Activated T-cell treated with anti-CD3 and anti-CD28 coated beads, Interleukin-2, amount 50 U/mL, for 4 hours (primary cell): ENCODE measurements at places on chromosomes 4 and X.

DNA sequence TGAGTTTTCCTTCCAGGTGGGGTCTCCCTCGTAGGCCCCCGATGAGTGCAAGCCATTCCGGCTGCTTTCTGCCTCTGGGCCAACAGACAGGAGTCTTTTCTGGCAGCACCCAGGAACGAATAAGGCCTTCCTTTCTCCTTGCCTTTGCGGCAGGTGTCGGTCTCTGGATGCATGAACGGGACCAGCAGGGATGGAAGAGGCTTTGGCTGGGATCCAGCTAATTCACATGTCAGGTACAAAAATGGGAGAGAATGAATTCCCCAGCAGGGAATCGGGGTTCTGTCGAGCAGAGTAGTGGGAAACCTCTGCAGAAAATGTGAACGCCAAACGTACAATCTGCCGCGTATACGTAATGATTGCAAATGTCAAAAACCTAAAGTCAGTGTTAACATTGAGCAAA, 146.1 kb upstream of the TBL1X start:
- DNase-seq, result no peak

GRCh38 chr4:153791746-153792617, 3.1 kb upstream of the SFRP2 start:
- no peak for DNase-seq

GRCh38 chr4:85414972-85415371, 60.0 kb upstream of the ARHGAP24 start:
- no peak for DNase-seq

GRCh38 chrX:152941328-152942076, 43.6 kb downstream of the ZNF185 start:
- DNase-seq, result peak; percentile 85

DNA sequence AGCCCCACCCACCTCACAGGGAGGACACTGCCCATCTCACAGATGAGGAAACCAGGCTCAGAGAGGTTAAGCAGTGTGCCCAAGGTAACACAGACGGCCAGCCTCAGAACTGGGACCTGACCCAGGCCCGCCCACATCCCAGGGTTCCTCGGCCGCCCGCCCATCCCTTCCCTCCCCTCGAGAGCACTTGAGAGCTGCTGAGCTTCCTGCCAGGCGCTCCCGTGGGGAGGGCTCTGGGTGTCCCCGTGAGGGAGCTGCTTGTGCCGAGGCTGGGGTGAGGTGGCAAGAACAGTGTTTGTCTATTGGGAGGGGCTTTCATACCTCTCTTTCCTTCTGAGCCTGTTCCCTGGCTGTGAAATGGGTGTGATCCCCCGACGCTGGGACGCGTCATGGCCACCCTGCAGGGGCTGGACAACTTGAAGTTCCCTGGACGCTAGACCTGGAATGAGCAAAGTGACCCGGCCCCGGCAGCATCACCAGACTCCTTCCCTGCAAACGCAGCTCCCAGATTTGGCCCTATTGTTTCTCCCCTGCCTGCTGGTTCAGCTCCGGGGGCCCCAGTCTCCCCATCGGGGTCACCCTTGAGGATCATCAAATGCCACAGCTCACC, 204.9 kb downstream of the AFAP1 start:
- DNase-seq, result no peak

GRCh38 chrX:120739300-120739699, 109.4 kb upstream of the C1GALT1C1 start:
- no peak for DNase-seq

- DNase-seq, result no peak
Measured at GRCh38 chr4:38670939-38671591, 7.1 kb downstream of the KLF3 start.

GRCh38 chrX:53321230-53321942, 40.0 kb upstream of the IQSEC2 start:
- DNase-seq, result no peak

DNA sequence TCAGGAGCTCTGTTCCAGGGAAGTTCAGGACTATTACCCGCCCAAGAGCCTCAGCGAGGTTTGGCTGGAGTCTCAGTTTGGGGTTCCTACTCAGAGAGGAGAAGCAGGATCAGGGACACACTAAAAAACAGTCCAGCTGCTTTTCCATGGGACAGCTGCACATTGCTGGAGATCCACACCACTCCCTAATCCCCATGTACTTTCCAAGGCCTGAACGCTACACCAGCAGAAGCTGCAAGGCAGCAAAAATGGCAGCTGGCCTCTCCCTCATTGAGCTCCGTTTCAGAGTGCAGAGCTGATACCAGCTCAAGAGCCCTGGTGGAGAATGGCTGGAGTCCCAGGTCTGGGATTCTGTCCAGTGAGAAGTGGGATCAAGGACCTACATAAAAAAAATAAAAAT, 551.2 kb upstream of the PABPC5 start:
- DNase-seq, result no peak

DNA sequence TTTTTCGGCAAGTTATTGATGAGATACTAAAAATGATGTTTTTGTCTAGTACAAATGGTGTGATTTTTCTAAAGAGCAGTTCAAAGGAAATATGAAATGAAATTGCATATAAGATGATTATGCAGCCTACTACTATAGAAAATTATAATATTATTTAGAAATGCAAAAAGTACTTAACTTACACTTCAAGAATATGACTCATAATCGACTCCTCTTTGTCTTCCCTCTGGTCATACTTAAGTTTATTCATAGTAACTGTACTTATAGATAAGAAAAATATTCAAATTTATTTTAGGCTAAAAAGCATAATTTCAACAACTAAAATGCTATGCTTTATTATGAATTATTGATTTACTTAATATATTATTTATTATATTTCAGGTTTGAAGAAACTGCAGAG, 33.2 kb downstream of the CEP44 start:
- DNase-seq, result no peak

- no peak for DNase-seq
Measured at GRCh38 chrX:36422368-36422767, 502.8 kb downstream of the CFAP47 start.

DNA sequence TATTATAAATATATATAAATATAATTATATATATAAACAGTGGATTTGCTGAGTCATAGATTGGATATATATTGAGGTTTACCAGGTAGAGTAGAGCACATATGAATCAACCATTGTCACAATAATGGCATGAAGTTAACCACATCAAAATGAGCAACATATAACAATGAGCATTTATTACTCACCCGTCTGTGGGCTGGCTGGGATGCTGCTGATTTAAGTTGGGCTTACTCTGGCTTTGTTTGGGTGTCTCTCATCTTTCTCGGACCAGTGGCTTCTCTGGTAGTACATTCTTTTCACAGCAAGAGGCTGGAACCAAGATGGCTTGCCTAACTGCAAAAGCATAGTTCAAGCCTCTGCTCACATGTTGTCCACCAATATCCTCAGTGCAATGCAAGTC, 111.7 kb upstream of the TAPT1 start:
- DNase-seq, result no peak

DNA sequence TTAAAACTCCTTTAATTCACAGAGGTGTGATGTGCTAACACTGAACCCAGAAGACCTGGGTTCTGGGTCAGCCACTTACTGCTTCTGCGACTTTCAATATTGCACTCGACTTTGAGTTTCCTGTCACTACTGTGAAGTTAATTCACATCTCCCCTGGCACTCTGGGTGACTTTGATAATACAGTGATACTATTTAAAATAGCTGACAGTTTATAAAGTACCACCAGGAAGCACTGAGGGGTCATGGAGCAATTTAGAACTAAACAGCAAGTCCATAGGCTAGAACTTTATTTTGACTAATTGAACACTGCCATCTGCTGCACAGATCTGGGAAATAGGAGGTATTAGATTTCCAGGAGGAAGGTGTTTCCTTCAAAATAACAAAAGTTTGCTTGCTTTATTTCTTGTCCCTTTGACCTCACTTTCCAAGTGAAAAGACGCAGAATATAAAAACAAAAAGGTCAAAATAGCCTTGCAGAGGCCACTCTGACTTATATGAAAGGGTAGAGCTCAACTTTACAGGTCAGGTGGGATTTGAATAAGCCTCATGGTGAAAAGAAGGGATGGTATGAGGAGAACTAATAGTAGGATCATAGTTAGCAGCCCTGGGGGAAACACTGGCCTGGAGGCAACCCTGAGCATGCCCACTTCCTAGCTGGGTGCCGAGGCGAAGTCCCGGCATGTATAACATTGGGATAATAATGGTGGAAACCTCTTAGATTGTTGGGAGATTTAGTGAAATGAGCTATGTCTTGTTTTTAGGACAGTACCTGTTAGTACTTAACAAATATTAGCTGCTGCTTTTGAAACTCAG, 53.4 kb downstream of the ZNF518B start:
- DNase-seq, result no peak

DNA sequence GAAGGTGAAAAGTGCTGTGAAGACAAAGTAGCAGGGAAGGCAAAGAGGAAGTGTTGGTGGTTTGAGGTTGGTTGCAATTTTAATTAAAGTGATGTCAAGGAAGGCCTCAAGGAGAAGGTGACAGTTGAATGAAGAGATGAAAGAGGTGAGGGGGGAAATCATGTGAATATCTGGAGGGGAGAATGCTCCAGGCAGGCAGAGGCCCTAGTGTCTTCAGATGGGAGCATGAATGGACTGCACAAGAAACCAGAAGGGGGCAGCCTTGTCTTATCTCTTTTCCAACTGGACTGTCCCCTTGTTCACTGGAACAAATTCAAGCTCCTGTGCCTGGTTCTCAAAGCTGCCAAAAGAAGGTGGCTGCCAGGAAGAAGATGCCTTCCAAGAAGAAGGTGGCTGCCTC, 68.4 kb downstream of the MAOB start:
- no peak for DNase-seq

DNA sequence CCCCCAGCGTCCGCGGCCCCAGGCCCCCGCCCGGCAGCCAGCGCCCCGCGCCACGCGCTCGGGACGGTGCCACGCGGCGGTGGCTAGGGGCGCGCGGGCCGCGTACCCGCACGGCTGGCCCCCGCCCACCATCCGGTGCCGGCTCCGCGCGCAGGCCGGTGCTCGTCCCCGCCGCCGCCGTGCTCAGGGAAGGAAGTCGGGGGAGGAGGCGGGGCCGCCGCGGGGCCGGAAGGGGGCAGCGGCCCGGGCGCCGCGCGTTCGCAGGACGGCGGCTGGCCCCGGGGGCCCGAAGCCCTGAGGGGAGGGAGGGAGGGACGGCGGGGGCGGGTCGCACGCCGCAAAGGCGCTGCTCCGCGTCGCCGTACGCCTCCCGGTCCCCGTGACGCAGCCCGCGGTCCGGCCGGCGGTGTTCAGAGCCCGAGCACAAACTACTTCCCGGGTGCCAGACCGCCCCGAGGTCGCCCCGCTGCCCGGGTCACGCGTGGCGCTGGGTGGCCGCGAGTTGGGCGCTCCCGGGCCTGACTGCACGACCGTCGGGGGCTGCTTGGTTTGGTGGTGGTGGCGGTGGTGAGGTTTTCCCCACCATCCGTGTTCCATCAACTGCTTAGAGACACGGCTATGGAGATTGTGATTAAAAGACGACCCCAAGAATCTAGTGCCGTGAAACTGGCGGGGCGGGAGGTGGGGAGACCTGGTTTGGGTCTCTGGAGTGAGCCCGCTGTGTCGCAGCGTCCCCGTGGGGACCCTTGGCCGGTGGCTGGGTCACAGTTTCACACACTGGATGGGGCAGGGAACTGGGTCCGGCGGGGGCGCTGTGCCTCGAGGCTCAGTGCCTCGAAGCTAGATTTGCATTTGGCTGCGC, at the start of gene DCTD:
Gene DCTD (minus strand): TSS at position 205 of the 862 bp plus-strand sequence. CDS start 1,818 bp downstream, outside the sequence.
- peak; percentile 75 for DNase-seq

DNA sequence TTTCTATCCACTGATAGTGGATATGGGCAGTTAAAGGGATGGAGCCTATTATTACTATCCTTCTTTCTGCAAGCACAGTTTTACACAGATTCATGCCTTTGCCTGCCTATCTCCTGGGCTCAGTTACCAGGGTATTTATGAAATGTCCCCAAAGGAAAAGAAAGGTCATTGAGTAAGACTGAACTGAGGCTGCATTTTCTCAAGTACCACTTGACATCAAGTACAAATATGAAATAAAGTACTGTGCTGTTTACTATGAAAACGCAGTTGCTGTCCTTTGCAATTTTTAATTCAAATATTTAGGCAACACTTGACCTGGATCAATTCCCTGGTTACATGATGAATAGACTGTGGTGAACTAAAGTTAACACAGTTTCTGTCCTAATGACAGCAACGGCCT, 23.5 kb upstream of the SPANXN4 start:
- DNase-seq, result no peak

GRCh38 chrX:133530960-133531359, 115.7 kb upstream of the GPC4 start:
- no peak for DNase-seq

GRCh38 chrX:55135171-55135570, 46.4 kb downstream of the PAGE2 start:
- peak; percentile 17 for DNase-seq

DNA sequence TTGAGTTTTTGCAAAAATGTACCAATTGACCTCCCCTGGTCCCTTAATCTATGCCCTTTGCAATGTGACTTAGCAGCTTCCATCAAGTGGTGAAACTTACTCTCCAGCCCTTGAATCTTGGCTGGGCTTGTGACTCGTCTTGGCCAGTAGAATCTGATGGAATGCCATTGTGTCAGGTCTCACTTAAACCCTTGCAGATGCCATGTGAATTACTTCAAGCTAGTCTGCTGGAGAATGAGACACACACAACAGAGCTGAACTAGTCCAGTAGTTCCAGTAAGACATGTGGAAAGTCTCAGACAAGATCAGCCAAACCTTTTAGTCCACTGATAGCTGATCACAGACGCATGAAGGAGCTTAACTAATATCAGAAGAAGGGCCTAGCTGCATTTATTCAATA, 567.8 kb upstream of the CPEB2 start:
- no peak for DNase-seq

- no peak for DNase-seq
Measured at GRCh38 chrX:54785901-54786300, 12.2 kb downstream of the ITIH6 start.

DNA sequence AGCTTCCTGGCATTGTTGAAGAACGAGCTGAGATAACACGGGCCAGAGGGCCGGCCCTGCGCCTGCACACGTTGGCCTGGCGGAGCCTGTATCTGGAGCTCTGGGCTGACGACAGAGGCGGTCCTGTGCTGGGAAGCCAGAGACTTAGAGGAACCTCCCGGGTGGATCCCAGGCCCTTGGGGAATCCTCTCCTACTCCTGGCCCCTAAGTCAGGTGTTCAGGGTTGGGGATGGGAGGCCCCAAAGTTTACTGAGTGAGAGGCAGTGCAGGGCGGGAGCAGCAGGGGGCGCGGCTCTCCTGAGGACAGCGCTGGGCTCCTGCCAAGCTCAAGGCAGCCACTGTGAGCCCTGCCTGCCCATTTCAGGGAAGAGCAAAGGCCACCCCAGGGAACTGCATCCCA, 2.5 kb upstream of the HTRA3 start:
- DNase-seq, result no peak
